ENCODE measurements at places on chromosomes 7 and 10.

- no peaks in the 10 kb centered on the region for H3K4me1 ChIP-seq
- H3K4me3 ChIP-seq, result no peak overlapping the region
- H3K27ac ChIP-seq, result no peak overlapping the region
- H3K27me3 ChIP-seq, result no peaks in the 10 kb centered on the region
Observed at GRCh38 chr7:106793015-106793975, 71.8 kb upstream of the PIK3CG start.

DNA sequence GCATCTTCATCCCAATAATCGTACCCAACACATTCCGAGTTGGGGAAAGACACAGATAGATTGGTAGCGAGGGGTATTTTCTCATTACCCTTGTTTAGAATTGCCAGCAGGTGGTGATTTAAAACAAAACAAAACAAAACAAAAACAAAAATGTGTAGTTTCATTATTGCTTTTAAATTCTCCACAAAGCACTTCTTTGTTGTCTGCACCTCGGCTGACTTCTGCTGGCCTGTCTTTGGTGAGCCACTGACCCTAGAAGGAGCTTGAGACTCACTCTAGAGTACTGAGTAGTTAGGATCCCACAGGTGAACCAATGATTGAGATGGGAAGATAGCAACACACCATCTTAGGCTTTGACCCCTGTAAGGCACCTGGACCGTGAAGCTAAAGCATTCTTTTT is 105.4 kb upstream of the BET1 start:
- no peak overlapping the region for H3K4me3 ChIP-seq
- no peaks in the 10 kb centered on the region for H3K27me3 ChIP-seq
- no peaks in the 10 kb centered on the region for H3K36me3 ChIP-seq
- no peak for DNase-seq
- no peaks in the 10 kb centered on the region for H3K4me1 ChIP-seq
- H3K27ac ChIP-seq, result no peak overlapping the region

DNA sequence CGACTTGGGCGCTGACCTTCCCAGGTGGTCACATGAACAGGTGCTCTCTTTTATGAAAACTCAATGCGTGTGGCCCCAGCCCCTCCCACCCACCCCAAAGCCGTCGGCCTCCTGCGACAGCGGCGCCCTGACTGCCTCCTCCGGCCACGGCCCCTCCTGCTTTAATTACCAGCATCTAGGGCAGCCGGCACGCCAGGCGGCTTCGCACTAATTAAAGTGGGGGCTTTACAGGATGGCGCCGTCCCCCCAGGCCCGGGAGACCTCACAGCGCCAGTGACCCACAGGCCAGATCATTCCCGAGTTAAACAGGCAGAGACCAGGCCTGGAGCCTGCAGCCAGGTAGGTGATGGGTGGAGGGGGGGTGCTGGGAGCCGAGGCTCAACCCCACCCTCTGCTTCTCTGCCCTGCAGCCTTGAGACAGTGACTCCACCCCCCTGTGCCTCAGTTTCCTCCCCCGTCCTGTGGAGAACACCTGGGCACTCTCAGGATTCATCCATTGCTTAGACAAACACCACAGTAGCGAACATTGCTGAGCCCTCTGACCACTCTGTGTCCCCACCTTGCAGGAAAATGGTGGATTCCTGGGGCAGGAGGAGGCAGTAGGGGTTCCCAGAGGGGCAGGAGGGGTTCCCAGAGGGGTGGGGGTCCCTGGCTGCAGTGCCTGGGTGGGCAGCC is 100.8 kb downstream of the MICALL2 start:
- no peak overlapping the region for H3K4me3 ChIP-seq
- H3K27ac ChIP-seq, result no peak overlapping the region
- no peaks in the 10 kb centered on the region for H3K4me1 ChIP-seq
- peaks cover 5% of the 10 kb centered on the region for H3K27me3 ChIP-seq

- DNase-seq, result no peak
- H3K27me3 ChIP-seq, result no peaks in the 10 kb centered on the region
- H3K27ac ChIP-seq, result no peak overlapping the region
- H3K4me1 ChIP-seq, result no peaks in the 10 kb centered on the region
- H3K4me3 ChIP-seq, result no peak overlapping the region
Observed at GRCh38 chr10:20327954-20328353, 511.7 kb downstream of the PLXDC2 start.

GRCh38 chr10:133359554-133359971 is 1.7 kb upstream of the FUOM start:
- no peaks in the 10 kb centered on the region for H3K27me3 ChIP-seq
- no peaks in the 10 kb centered on the region for H3K4me1 ChIP-seq
- H3K27ac ChIP-seq, result peak overlapping the region; percentile 65
- DNase-seq, result peak; percentile 60

GRCh38 chr10:117537904-117538524 is 4.5 kb upstream of the EMX2 start:
- H3K27ac ChIP-seq, result no peak overlapping the region
- DNase-seq, result no peak
- no peaks in the 10 kb centered on the region for H3K36me3 ChIP-seq
- H3K27me3 ChIP-seq, result peaks cover 59% of the 10 kb centered on the region

GRCh38 chr7:29154076-29154475 is 7.7 kb upstream of the CPVL start:
- H3K36me3 ChIP-seq, result no peaks in the 10 kb centered on the region
- no peak overlapping the region for H3K27ac ChIP-seq
- DNase-seq, result no peak
- no peaks in the 10 kb centered on the region for H3K27me3 ChIP-seq
- H3K4me3 ChIP-seq, result no peak overlapping the region

DNA sequence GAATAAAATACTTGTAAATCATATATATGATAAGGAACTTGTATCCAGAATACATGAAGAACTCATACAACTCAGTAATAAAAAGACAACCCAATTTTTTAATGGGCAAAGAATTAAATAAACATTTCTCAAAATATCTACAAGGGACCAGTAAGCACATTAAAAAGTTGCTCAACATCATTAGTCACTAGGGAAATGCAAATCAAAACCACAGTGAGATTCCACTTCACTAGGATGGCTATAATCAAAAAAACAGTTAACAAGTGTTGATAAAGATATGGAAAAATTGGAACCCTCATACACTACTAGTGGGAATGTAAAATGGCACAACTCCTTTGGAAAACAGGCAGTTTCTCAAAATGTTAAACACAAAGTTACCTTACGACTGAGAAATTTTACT is 40.3 kb upstream of the YAE1 start:
- DNase-seq, result no peak
- H3K27me3 ChIP-seq, result no peaks in the 10 kb centered on the region
- H3K4me1 ChIP-seq, result no peaks in the 10 kb centered on the region
- no peak overlapping the region for H3K27ac ChIP-seq

GRCh38 chr10:54402576-54402975 is 398.5 kb downstream of the PCDH15 start:
- H3K27me3 ChIP-seq, result no peaks in the 10 kb centered on the region
- no peak overlapping the region for H3K4me3 ChIP-seq
- no peak overlapping the region for H3K27ac ChIP-seq
- H3K36me3 ChIP-seq, result no peaks in the 10 kb centered on the region

GRCh38 chr10:97887399-97887798 is 37.8 kb downstream of the GOLGA7B start:
- DNase-seq, result no peak
- no peak overlapping the region for H3K27ac ChIP-seq
- H3K27me3 ChIP-seq, result no peaks in the 10 kb centered on the region
- no peaks in the 10 kb centered on the region for H3K4me1 ChIP-seq
- H3K4me3 ChIP-seq, result no peak overlapping the region

DNA sequence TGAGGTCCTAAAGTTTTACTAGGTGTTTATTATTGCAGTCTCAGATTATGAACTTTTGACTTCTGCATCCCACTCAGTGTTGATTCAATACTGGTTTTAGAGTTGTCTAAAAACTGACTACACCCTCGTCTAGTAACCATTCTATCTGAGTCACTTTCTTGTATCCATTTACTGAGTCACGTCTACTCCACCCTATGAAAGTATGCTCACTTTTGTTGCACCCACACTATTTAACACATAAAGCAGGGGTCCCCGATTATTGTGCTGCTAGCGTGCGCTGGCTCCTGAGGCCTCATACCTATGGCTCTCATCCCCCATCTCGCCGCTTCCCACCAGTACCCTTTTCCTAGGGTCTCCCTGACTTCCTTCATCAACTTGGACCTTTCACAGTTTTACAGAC is 2.0 kb downstream of the SAMD9 start:
- H3K4me3 ChIP-seq, result no peak overlapping the region
- no peak for DNase-seq
- H3K27ac ChIP-seq, result no peak overlapping the region
- H3K27me3 ChIP-seq, result no peaks in the 10 kb centered on the region

- no peaks in the 10 kb centered on the region for H3K36me3 ChIP-seq
- H3K4me3 ChIP-seq, result no peak overlapping the region
- no peaks in the 10 kb centered on the region for H3K27me3 ChIP-seq
- no peak for DNase-seq
- no peaks in the 10 kb centered on the region for H3K4me1 ChIP-seq
Observed at GRCh38 chr7:74672343-74672915, 14.9 kb downstream of the GTF2I start.

DNA sequence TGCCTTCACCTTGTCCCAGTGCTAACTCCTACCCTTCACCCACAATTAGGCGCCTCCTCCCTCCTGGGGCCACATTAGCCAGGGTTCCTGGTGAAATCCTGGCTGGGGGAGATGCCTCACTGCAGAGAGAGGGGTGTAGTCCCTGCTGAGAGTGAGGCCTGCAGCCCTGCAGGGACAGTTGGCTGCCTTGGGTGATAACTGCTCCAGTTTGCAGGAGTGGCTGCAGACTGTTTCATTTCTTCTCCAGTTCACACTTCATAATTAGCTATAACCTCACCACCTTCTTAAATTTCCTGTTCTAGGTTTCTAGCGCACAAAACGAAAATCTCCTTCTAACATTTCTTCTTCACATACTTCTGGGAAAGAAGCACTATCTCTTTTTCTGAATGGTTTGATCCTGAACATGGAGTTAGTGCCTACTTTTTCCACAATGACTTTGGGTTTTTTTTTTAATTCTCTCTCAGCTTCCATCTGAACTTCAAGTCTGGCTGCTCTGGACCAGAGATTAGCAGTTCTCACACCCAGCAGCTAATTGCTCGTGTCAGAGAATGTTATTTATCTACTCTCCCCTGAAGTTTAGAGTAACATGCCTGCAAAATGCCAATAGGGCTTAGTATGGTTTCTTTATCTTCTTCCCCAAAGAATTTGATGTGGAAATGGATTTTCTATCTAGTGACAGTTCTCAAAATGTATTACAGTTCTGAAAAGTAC is 15.5 kb upstream of the JAZF1 start:
- no peak for DNase-seq
- H3K36me3 ChIP-seq, result no peaks in the 10 kb centered on the region
- no peak overlapping the region for H3K27ac ChIP-seq

- H3K4me3 ChIP-seq, result no peak overlapping the region
- H3K36me3 ChIP-seq, result no peaks in the 10 kb centered on the region
- no peaks in the 10 kb centered on the region for H3K27me3 ChIP-seq
- H3K27ac ChIP-seq, result no peak overlapping the region
Observed at GRCh38 chr7:31084226-31084625, 32.1 kb downstream of the ADCYAP1R1 start.

DNA sequence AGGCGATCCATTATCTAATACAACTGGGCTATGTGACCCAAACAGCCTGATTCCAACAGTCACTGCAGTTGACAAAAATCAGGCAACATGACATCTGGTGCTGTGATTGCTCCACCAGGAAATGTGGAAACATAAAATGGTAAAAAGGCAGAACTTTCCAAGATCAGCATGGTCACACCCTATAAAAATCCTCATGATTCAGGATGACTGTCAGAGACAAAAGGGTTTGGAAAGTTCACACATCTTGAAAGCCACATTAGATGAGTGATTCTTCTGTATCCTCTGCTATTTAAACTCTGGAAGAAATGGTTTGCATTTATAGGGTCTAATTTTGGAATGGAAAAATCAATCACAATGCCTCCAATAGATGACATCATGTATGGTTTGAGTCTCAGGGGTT is 662.6 kb upstream of the IGFBP3 start:
- no peaks in the 10 kb centered on the region for H3K4me1 ChIP-seq
- H3K27me3 ChIP-seq, result no peaks in the 10 kb centered on the region
- no peak for DNase-seq
- H3K36me3 ChIP-seq, result no peaks in the 10 kb centered on the region

DNA sequence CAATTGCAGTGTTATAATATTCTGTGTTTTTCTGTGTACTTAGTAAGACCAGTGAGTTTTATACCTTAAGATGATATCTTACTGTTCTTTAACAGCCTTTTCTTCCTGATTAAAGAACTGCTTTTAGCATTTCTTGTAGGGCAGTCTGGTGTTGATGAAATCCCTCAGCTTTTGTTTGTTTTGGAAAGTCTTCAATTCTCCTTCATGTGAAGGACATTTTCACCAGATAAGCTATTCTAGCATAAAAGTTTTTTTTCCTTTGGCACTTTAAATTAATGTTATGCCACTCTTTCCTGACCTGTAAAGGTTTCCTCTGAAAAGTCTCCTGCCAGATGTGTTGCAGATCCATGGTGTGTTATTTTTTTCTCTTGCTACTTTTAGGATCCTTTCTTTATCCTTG is 1059.8 kb downstream of the LRMDA start:
- DNase-seq, result no peak
- H3K4me3 ChIP-seq, result no peak overlapping the region
- no peaks in the 10 kb centered on the region for H3K27me3 ChIP-seq
- H3K4me1 ChIP-seq, result no peaks in the 10 kb centered on the region

GRCh38 chr10:62017491-62017870 is 116.0 kb downstream of the ARID5B start:
- H3K4me1 ChIP-seq, result peaks cover 29% of the 10 kb centered on the region
- H3K27ac ChIP-seq, result peak overlapping the region; percentile 70
- H3K36me3 ChIP-seq, result no peaks in the 10 kb centered on the region
- DNase-seq, result no peak
- H3K4me3 ChIP-seq, result no peak overlapping the region
- H3K27me3 ChIP-seq, result no peaks in the 10 kb centered on the region

DNA sequence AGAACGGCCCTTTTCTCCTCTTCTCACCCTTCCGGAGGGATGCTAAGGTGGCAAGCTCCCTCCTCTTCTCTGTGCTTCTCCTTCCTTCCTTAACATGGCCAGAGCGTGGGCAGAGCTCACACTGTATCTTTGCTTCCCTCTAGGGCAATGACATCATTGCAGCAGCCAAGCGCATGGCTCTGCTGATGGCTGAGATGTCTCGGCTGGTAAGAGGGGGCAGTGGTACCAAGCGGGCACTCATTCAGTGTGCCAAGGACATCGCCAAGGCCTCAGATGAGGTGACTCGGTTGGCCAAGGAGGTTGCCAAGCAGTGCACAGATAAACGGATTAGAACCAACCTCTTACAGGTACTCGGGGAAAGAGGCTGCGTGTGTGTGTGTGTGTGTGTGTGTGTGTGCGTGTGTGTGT is 36.6 kb downstream of the AP3M1 start:
- no peaks in the 10 kb centered on the region for H3K4me1 ChIP-seq
- H3K27ac ChIP-seq, result no peak overlapping the region
- peaks cover 13% of the 10 kb centered on the region for H3K36me3 ChIP-seq
- no peaks in the 10 kb centered on the region for H3K27me3 ChIP-seq
- no peak for DNase-seq

DNA sequence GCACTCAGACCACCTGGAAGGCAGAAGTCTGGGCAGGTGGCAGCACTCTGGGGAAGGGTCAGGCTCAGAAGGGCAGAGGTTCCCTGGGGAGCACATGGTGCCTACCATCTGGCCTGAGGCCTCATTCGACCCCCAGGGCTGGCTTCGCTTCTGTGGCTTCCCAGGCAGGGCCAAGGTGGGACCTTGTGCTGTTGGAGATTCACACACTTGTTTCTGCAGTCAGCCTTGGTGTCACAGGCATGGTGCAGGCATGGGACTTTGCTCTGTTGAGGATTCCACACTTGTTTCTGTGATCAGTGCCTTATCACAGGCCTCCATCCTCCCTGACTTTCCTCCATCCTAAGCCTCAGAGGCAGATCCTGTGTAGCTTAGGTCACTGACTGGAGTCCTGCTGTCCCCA is 11.3 kb upstream of the FAM241B start:
- H3K36me3 ChIP-seq, result no peaks in the 10 kb centered on the region
- H3K4me1 ChIP-seq, result no peaks in the 10 kb centered on the region
- no peak overlapping the region for H3K4me3 ChIP-seq
- no peaks in the 10 kb centered on the region for H3K27me3 ChIP-seq

All from right lobe of liver (tissue), 6 donors.